WTC11 (cell line): ENCODE measurements at places on chromosomes 3 and 15. TPM values are rescaled to one million over a fixed set of nuclear protein-coding genes. Genes with fewer than 3 reads are reported as not detected.

- no peak overlapping the region for H3K27ac ChIP-seq
- no peaks in the 10 kb centered on the region for H3K36me3 ChIP-seq
- no peak for DNase-seq
- peaks cover 32% of the 10 kb centered on the region for H3K4me1 ChIP-seq
- no peak overlapping the region for H3K4me3 ChIP-seq
Measured at GRCh38 chr3:139655909-139656595, 21.7 kb downstream of the NMNAT3 start.

- no peak overlapping the region for H3K27ac ChIP-seq
- DNase-seq, result no peak
- no peaks in the 10 kb centered on the region for H3K4me1 ChIP-seq
- no peak overlapping the region for H3K4me3 ChIP-seq
- H3K27me3 ChIP-seq, result peaks cover 7% of the 10 kb centered on the region
- H3K36me3 ChIP-seq, result peaks cover 7% of the 10 kb centered on the region
Measured at GRCh38 chr3:197495999-197496745, 59.6 kb downstream of the BDH1 start.

UQCC5 gene
- 30.0 to 37.8 TPM (median 36.4 TPM) in 3 replicates for total RNA-seq

MCF2L2 gene
- 7.3 to 9.0 TPM (median 7.5 TPM) in 3 replicates for total RNA-seq

DNA sequence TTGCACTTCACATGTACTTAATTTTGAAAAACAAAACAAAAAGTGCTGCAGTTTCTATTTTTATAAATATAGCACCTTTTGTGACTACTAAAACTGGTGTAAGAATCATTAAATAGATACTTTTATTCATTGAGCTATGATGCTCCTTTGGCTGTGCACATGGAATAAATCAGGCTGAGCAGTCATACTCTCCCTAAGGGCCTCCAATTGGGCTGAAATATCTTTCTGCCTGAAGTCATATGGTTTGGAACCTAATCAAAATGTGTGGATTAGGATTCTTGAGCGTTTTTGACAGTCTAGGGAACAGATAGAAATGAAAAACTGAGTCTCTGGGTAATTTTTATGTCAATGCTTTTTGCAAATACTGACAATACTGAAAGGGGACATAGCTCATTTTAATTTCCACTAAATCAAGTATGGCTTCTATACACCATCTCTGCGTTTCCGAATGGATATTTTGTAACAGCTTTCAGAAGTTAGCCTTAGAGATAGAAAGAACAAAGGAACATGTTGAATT, 392.2 kb upstream of the ROBO1 start:
- no peak overlapping the region for H3K27ac ChIP-seq
- H3K4me1 ChIP-seq, result no peaks in the 10 kb centered on the region
- no peaks in the 10 kb centered on the region for H3K36me3 ChIP-seq
- H3K4me3 ChIP-seq, result no peak overlapping the region
- H3K27me3 ChIP-seq, result no peaks in the 10 kb centered on the region

GRCh38 chr3:134998855-134999254, 203.8 kb downstream of the EPHB1 start:
- no peaks in the 10 kb centered on the region; the same call in 1 of the 2 replicates for H3K27me3 ChIP-seq
- no peak for DNase-seq
- H3K4me1 ChIP-seq, result no peaks in the 10 kb centered on the region
- H3K27ac ChIP-seq, result no peak overlapping the region

SOX14 gene
- 0.34 to 0.78 TPM (median 0.70 TPM) in 3 replicates for total RNA-seq

GRCh38 chr15:79948761-79949160, 22.2 kb downstream of the BCL2A1 start:
- no peaks in the 10 kb centered on the region for H3K36me3 ChIP-seq
- no peak for DNase-seq
- H3K27me3 ChIP-seq, result no peaks in the 10 kb centered on the region
- no peak overlapping the region for H3K4me3 ChIP-seq
- no peak overlapping the region for H3K27ac ChIP-seq

GRCh38 chr3:6281662-6282061, 579.3 kb upstream of the GRM7 start:
- no peaks in the 10 kb centered on the region; the same call in 1 of the 2 replicates for H3K27me3 ChIP-seq
- no peak overlapping the region for H3K4me3 ChIP-seq
- H3K27ac ChIP-seq, result no peak overlapping the region
- DNase-seq, result no peak
- peaks cover 36% of the 10 kb centered on the region for H3K36me3 ChIP-seq

DNA sequence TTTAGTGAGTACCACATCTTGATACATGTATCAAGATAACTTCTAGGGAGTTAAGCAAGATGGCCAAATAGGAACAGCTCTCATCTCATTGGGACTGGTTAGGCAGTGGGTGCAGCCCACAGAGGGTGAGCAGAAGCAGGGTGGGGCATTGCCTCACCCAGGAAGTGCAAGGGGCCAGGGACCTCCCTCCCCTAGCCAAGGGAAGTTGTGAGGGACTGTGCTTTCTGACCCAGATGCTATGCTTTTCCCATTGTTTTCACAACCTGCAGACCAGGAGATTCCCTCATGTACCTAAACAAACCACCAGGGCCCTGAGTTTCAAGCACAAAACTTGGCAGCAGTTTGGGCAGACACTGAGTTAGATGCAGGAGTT, 665.0 kb upstream of the CBLB start:
- peaks cover 17% of the 10 kb centered on the region for H3K4me1 ChIP-seq
- H3K36me3 ChIP-seq, result peaks cover 66% of the 10 kb centered on the region
- H3K4me3 ChIP-seq, result no peak overlapping the region
- no peak for DNase-seq
- H3K27ac ChIP-seq, result no peak overlapping the region

- peaks cover 9% of the 10 kb centered on the region; the same call in 1 of the 2 replicates for H3K4me1 ChIP-seq
- no peaks in the 10 kb centered on the region for H3K27me3 ChIP-seq
- H3K4me3 ChIP-seq, result no peak overlapping the region
- no peak overlapping the region for H3K27ac ChIP-seq
- no peak for DNase-seq
Measured at GRCh38 chr3:33377931-33378330, 62.3 kb downstream of the UBP1 start.

DNA sequence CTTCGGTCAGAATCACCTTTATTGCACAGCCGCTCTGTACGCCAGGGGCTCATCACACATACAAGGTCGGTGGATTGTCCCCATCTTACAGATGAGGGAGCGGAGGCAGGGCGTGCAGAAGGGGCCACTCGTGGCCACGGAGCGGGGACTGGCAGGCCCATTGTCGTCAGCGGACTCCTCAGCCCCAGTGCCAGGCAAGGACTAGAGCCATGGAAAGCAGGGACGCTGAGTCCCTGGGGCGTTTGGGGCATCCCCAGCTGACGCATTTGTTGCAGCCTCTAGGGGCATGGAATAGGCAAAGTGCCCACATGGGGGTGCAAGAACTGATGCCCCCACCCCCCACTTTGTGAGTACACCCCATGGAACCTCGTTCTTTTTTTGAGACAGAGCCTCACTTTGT, 29.8 kb upstream of the FURIN start:
- H3K36me3 ChIP-seq, result no peaks in the 10 kb centered on the region
- H3K27me3 ChIP-seq, result no peaks in the 10 kb centered on the region
- DNase-seq, result no peak

- DNase-seq, result no peak
- peaks cover 40% of the 10 kb centered on the region for H3K4me1 ChIP-seq
- no peak overlapping the region for H3K4me3 ChIP-seq
- no peaks in the 10 kb centered on the region for H3K27me3 ChIP-seq
- peaks cover 7% of the 10 kb centered on the region; the same call in 1 of the 2 replicates for H3K36me3 ChIP-seq
Measured at GRCh38 chr3:172227340-172228035, 188.1 kb downstream of the FNDC3B start.

- H3K27me3 ChIP-seq, result no peaks in the 10 kb centered on the region
- H3K27ac ChIP-seq, result no peak overlapping the region
- peaks cover 47% of the 10 kb centered on the region for H3K4me1 ChIP-seq
- DNase-seq, result no peak
- H3K36me3 ChIP-seq, result peaks cover 18% of the 10 kb centered on the region
Measured at GRCh38 chr15:52481915-52482314, 46.8 kb downstream of the MYO5A start.

GRCh38 chr3:72628065-72628464, 220.2 kb downstream of the SHQ1 start:
- DNase-seq, result no peak
- H3K27ac ChIP-seq, result no peak overlapping the region
- no peak overlapping the region for H3K4me3 ChIP-seq
- H3K36me3 ChIP-seq, result peaks cover 11% of the 10 kb centered on the region; the same call in 1 of the 2 replicates

CPNE9 gene
- total RNA-seq, result 3.2 to 6.6 TPM (median 6.0 TPM) in 3 replicates

MAGEF1 gene
- total RNA-seq, result 59.1 to 72.9 TPM (median 63.1 TPM) in 3 replicates

- no peak for DNase-seq
- H3K4me1 ChIP-seq, result peaks cover 21% of the 10 kb centered on the region
- H3K27me3 ChIP-seq, result peaks cover 34% of the 10 kb centered on the region
- H3K4me3 ChIP-seq, result no peak overlapping the region
- H3K27ac ChIP-seq, result no peak overlapping the region
- H3K36me3 ChIP-seq, result no peaks in the 10 kb centered on the region
Measured at GRCh38 chr3:98735761-98736269, 27.3 kb upstream of the ST3GAL6 start.

SOX2 gene
- total RNA-seq, result 189 to 245 TPM (median 239 TPM) in 3 replicates

PPIP5K1 gene
- total RNA-seq, result 34.4 to 41.7 TPM (median 41.3 TPM) in 3 replicates

DNA sequence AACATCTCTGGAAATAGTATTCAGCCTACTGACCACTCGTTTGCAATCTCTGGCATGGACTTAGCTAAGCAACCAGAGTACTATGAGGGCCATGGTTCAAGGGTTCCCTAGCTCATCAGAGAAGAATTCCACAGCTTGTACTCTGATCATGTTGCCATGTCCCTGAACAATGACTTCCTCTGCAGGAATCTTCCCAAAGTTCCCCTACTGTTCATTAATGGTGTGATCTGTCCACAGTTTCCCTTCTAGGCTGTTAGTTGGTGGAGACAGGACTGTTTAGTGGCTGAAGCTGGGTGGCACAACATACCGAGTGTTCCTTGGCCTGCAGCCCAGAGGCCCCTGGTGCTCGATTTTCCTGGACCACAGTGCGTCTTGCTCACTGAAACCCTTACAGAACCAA, 44.4 kb upstream of the GALNT15 start:
- H3K4me1 ChIP-seq, result 0 out of 2 replicates have a peak, but pooled peaks cover 8% of the 10 kb centered on the region
- H3K36me3 ChIP-seq, result no peaks in the 10 kb centered on the region
- no peaks in the 10 kb centered on the region for H3K27me3 ChIP-seq
- no peak overlapping the region for H3K27ac ChIP-seq
- DNase-seq, result no peak
- H3K4me3 ChIP-seq, result no peak overlapping the region

DNA sequence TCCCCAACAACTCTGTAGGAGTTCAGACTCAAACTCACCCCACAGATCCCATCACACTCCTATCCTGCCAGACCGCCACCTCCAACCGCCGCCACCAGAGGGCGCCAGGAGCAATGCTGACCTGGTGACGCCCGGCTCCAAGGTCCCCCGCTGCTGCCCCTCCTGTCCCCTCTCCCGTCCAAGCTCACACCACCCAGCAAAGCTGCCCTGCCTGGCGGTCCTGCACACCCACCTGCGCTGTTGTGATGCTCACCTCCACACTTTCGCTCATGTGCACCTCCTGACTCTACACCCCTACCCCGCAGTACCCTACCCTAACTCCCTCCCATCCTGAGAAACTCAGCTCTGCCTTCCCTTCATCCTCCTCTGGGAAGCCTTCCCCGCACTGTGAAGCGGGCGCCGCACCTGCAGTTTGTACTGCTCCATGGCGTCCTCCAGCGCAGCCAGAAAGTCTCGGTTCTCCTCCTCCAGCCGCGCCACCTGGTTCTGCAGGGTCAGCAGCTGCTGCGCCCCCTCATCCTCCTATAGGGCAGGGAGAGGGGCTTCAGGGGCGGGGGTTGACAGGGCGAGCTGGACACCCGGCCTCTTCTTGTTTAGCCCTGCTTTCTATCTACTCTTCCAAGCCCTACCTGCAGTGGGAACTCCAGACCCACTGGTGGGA, 7.9 kb downstream of the KIF7 start:
- H3K27ac ChIP-seq, result no peak overlapping the region
- peak overlapping the region; percentile 50 for H3K4me3 ChIP-seq
- peak; percentile 95 for DNase-seq
- H3K36me3 ChIP-seq, result peaks cover 22% of the 10 kb centered on the region
- no peaks in the 10 kb centered on the region for H3K27me3 ChIP-seq
- 0 out of 2 replicates have a peak, but pooled peaks cover 3% of the 10 kb centered on the region for H3K4me1 ChIP-seq

GRCh38 chr15:80730387-80730786, 35.3 kb downstream of the ABHD17C start:
- H3K27ac ChIP-seq, result no peak overlapping the region
- DNase-seq, result no peak
- no peaks in the 10 kb centered on the region for H3K27me3 ChIP-seq

DNA sequence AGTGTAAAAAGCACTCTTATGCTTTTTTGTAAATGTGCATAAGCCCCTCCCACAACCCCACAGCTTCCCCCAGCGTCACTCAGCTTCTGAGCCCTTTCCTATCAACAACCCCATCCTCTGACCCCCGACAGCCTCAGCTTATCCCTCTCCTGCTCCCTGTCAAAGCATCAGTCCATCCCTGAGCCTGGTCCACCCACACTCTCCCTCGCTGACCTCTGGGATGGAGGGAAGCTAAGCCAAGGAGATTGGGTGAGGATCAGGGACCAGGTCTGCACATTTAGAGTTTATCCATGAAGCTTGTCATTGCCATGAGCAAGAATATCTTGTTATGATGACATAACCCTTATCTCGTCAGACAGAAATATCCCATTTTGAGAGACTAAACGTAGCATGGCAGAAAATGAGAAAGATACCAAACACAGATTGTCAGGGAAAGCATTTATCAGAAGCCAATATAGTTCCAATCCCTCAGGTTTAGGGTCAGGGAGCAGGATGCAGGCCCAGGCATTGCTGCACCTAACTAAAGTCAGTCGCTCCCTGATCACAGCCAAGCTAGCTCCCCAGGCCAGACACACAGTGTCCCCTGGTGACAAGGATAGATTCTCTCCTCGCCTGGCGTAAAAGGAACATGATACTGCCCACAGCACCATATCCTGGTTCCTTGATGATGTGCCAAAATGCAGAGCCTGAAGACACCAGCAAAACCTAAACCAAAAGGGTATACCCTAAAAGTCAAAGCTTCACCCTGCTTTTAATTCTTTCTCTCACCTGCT, 66.9 kb downstream of the DCLK3 start:
- peaks cover 18% of the 10 kb centered on the region for H3K4me1 ChIP-seq
- H3K27ac ChIP-seq, result no peak overlapping the region
- H3K36me3 ChIP-seq, result peaks cover 4% of the 10 kb centered on the region
- H3K27me3 ChIP-seq, result no peaks in the 10 kb centered on the region
- no peak for DNase-seq

DNA sequence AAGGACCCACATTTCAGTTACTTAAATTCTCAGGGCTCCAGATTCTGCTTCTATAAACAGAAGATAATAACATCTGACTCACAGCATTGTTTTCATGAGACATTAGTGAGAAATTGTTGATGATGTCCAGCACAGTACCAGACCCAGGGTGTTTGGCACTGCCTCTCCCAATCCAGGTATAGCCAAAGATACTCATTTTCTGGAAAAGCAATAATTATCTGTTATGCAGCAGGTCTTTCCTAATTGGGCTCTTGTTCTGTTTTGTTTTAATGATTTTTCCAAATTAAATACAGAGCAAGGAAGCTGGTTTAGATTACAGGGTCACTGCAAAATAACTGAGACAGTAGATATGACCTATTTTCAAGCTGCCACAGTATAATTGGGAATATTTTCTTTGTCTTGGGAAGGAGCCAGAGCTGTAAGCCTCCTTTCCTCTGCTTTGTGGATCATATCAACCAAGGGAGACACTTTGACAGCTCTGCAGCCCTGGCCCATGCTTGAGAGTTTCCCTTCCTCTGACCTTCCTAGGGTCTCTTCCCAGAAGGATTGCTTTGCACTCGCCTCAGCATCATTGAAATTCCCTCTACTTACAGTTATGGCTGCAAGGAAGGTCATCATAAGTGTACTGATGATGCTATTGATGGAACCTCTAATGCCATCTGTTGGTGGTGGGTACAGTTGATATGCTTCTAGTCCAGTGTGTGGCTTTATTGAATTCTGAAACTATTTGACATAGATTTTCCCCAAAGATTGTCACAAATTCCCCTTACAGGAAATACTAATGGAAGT, 522.4 kb upstream of the ADAMTS9 start:
- no peaks in the 10 kb centered on the region; the same call in 1 of the 2 replicates for H3K27me3 ChIP-seq
- H3K4me3 ChIP-seq, result no peak overlapping the region
- H3K4me1 ChIP-seq, result peaks cover 4% of the 10 kb centered on the region; the same call in 1 of the 2 replicates
- no peak for DNase-seq
- no peaks in the 10 kb centered on the region; the same call in 1 of the 2 replicates for H3K36me3 ChIP-seq
